Kidney (tissue), 22 donors: ENCODE measurements at places on chromosomes 3 and 15.
A peak's percentile ranks its signal among the peaks of the same experiment; 100 is the strongest.

GRCh38 chr15:53580366-53580765 is 179.1 kb downstream of the WDR72 start:
- DNase-seq, result peak; percentile 36

GRCh38 chr3:157104521-157104920 is 55.4 kb downstream of the CCNL1 start:
- no peak for DNase-seq

DNA sequence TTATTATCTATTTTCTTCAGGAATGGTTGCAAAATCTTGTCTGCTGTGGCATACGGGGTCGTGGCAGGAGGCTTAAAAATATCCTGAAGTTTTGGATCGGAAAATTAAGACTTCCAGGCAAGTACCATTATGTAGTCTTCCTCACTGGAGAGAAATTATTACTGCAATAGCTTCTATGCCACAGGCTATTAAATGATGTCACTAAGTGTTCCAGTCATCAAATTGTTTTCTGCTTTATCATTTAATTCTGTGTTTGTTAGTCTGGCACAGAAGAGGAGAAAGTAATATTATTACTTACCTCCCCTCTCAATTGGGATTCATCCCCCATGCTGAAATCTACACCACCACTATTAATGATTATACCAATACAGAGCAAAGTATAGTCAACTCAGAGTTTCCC is 378.2 kb upstream of the ALCAM start:
- DNase-seq, result no peak

GRCh38 chr3:10469441-10470119 is 35.8 kb downstream of the ATP2B2 start:
- peak; percentile 61 for DNase-seq

GRCh38 chr3:38579141-38579540 is 70.3 kb downstream of the SCN5A start:
- no peak for DNase-seq

- DNase-seq, result no peak
These were observed 61.2 kb upstream of the MFGE8 start for GRCh38 chr15:88974392-88974791.

- no peak for DNase-seq
These were observed 16.5 kb downstream of the LRRC58 start for GRCh38 chr3:120332646-120333045.
